Left forelimb (tissue), 1 donor: ENCODE measurements at places on chromosomes 6 and 20.
A peak's percentile ranks its signal among the peaks of the same experiment; 100 is the strongest.

DNA sequence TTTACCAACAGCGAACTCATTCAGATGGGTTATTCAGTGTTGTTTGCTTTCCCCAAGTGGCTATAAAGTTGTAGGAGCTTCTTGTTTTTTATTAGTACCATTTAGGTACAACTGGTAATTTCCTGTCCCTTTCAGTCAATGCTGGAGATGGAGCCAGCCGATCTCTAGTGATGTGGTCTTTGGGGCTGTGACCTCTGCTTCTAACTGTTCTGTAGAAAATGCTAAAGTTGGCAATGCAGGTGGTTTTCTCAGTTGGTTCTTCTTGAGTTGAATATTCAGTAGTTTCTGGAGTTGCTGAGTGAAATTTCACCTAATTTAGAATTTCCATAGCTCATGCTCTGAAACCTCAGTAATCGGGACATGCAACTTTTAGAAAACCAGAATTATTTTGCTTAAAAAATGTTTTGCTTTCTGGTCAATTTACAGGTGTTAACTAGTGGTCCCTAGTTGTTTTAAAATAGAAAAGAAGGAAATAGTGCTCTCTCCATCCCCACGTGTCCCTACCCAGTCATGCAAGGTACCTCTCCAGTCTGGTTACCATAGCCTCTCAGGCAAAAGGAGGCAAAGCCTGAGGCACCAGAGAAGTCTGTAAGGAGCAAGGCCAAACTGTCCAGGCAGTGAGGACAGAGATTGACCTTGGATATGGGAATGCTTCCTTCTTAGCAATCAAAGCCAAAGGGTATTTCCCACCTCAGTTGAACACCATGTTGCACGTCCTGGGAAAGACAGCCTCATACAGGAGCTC is 27.3 kb upstream of the GABRR1 start:
- DNase-seq = no peak

GRCh38 chr6:126195625-126196236 is 144.2 kb upstream of the CENPW start:
- no peak for DNase-seq

GRCh38 chr6:20747991-20748390 is 213.7 kb downstream of the CDKAL1 start:
- DNase-seq = no peak

DNA sequence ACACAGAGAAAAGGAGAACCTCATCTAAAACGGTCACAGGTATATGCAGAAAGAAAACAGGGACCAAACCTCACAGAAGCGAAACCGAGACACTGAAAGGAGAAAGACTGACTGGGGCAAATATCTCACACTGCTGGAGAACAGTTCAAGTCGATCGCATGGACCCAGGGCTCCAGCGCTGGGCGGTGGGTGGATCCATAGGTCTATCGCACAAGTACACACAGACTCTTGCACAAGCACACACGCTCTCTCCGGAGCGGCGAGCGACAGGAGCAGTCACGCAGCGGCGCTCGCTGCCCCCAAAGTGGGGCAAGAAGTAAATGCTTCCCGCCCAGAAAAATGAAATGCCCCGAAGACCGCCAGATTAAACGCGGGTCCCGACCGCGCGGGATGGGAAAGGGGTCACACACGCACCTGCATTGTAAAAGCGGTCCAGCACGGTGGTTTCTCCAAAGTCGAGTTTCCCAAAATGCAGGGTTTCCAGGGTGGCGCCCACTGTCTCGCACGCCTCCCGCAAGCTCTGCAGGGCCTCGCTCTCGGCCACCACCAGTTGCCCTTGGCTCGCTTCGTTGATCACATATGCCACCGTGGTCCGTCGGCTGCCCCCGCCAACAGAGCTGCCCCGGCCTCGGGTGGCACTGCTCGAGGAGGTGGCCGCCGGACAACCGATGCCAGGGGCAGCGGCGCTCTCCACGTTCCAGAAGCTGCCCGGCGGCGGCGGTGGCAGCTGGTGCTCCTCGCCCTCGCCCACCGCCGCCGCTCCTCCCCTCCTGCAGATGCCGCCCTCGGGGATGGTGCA is 782 bp downstream of the MAP3K5 start:
- no peak for DNase-seq

GRCh38 chr20:54029643-54030042 is 40.8 kb downstream of the BCAS1 start:
- DNase-seq = no peak

GRCh38 chr6:30601436-30601814 is 15.6 kb downstream of the PPP1R10 start:
- no peak for DNase-seq

DNA sequence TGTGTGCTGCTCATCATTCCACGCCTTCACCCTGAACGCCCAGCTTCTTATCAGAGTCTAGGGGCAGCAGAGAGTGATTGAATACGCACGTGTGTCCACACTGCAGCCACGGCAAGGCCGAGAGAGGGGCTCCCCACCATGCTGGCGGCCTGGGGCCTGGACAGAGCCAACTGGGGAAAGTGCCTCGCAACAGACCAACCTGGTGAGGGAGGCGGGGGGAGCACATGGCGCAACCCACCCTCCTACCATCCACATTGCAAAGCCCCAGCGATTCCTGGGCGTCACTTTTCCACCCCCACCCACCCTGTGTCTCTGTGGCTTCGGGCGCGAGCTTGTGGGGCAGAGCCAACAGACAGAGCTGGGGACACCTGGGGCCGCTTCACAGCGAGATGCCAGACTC is 66.4 kb upstream of the DUSP22 start:
- DNase-seq = no peak

DNA sequence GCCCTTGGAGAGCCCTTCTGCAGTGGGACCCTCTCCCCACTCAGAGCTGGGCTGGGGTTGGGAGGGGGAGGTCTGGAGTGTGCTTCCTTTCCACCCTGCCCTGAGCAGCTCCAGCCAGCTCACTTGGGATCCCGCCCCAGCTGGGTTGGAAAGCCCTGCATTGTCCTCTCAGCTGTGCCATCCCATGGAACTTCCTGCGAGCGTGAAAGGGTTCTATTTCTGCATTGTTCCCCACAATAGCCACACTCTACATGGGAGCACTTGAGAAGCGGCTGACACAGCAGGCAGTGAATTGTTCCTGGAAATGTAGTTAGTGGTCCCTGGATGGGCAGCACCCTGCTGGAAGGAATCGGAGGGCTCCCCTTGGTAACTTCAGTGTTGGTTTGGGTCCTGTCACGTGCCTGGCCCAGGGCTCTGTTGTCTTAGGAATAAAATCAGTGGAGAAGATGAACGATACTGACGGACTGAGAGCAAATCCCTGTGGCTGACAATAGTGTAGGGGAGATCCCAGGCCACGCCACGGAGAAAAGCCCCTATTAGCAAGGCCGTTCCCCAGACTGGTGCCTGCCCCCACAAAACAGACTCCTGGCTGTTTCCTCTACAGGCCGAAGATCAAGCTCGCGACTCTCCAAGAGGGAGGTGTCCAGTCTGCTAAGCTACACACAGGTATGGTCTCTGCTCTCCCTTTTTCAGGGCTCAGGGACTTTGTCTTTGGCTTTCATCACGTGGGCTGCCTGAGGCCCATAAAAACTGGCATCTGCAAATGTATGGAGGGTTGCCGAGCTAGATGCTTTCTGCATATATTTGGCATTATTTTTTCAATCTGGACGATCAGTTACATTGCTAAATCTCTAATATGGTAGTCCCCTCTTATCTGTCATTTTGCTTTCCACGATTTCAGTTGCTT is 18.8 kb downstream of the DNMT3B start:
- DNase-seq = no peak

- no peak for DNase-seq
Observed at GRCh38 chr6:74320074-74320473, 624.1 kb downstream of the CD109 start.

DNA sequence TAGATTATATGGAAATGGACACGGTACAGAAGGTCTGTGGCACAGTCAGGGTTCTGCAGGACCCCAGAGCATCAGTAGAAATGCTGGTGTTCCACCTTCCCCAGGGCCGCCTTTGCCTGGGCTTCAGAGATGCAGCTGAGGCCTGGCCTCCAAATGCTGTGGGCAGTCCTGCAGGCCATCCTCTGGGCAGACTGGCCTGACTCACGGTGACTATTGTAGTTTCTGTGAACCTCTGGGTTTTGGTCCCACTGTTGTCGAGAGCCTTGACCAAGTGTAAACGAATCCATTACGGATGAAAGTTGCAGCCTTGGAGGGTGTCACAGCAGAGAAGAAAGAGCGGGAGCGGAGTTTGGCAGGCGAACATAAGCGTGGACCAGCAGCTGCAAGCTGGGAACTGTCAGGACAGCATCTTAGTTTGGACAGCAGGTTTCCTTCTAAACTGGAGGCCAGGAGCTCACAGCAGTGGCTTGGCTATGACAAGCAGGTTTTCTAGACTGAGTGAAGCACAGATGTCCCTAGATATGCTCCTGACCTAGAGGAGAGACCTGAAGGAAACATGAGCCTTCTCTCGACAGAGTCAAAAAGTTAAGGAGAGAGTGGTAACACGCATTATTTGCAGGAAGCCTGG is 46.2 kb upstream of the BCLAF1 start:
- DNase-seq = no peak

- no peak for DNase-seq
Observed at GRCh38 chr6:121590916-121591315, 155.5 kb downstream of the GJA1 start.

DNA sequence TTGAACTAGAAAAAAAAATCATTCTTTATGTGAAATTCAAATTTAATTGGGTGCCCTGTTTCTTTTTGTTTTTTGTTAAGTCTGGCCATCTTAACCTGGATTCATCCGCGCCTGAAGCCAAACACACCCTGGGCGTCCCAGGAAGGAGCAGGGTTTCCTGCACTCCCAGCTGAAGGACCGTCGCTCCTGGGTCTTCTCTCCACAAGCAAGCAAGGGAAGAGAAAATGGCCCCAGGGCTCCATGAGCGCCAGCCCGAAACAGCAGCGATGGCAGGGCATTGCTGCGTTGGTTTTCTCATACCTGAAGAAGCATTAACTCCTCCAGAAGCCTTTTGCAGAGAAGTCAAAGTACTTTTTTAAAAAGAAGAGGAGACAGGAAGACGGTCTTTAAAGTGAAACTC is 105.4 kb upstream of the AFDN start:
- no peak for DNase-seq

DNA sequence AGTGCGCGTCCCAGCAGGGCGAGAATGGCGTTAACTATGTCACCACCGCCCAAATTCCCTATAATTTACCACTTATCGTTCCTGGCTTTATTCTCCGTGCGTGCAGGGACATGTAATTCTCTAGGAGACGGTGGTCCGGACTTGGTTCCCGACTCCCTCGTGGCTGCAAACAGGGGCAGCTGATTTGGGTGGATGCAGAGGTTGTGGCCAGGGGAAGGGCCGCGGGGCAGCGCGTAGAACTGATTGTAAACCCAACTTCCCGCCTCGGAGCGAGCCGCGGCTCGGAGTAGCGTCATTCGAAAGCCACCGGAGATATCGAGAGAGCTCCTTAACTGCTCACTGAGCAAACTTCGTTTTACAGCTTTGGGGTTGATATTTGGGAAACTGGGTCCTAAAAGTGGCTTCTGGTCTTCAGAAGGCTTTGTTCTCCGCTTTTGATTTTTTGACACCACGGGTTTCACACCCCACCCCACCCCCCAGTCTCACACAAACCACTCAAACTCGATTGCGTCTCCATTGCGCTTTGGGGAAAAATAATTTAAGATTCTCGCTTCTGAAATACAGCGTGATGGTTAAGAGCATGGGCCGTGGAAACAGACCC is 17.5 kb upstream of the ZSCAN9 start:
- peak; percentile 71 for DNase-seq

DNA sequence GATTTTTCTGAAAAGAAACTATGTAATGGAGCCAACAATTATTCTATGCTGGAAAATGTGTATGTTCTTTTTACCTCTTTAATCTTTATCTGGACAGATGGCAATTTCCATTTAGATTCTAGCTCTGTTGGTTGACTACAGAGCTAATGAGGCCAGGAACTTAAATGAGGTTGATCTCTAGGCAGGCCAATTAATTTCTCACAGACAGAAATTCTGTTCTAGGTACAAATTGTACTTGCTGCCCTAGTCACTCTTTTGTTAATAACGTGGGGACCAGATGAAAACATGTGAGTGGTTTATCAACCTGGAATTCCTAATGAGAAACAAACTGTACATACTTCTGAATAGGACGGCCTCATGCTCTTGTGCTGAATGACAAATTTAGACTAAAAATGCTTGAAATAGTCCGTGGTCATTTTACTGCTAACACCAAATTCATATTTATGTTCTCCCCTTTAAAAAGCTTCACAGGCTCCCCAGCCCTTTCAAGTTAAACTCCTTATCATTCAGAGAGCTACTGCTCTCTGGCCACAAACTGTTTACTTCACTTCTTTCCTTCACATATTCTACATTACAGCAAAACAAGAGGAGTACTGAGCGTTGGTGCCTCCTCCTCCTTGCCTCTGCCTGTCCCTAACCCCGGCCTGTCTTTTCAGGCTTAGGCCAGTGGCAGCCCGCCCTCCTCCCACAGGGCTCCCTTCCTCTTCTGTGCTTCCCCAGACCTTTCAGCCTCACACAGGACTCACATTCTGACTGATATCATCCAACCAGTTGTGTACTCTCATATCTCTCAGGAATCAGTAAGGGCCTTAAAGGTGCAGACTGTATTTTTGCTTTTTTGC is 41.4 kb downstream of the DTNBP1 start:
- DNase-seq = no peak

DNA sequence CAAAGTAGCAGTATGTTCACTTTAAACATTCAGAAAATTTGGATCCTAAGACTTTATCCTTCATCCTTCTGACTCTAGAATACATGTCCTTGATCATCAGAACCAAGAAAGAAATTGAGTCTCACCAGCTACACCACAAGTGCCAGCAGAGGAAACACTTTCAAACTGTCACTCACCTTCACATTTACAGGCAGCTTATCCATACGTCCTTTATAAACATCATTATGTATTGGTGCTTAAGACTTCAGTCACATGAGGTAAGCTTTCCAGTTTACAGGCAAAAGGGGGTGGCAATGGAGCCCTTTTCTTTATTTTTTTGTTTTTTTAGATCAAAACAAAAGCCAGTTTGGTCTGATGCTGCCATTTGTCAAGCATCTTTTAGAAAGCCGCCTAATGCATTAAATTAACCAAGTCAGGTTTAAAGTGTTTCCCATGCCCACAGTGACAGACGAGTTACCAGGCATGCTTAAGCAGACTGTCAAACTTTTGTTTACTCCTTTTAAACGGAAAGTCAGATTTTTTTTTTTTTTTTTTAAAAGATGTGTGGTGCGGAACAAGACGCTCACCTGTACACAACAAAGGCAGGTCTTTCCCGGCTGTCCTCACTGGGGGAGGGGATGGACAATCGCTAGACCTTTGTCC is 952 bp upstream of the BRPF3 start:
- DNase-seq = no peak

- no peak for DNase-seq
Observed at GRCh38 chr6:166173281-166173951, 5.8 kb upstream of the TBXT start.

DNA sequence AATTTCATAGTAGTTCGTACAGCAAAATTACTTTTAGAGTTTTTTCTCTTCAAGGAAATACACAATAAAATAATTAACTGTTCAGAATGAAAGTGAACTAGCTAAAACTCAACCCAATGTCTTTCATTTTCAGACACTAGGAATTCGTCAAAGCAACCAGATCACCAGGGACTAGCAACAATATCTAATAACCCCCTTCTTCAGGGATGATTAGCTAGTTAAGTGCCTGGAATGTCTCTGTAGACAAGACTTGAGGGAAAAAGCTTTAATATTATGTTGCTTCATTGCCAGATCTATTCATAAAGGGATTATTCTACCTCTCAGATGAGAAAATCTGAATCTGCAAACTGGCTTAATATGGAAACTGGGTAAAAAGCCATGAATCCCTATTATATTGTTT is 41.8 kb upstream of the OR14J1 start:
- no peak for DNase-seq

GRCh38 chr6:42777126-42777822 is 4.6 kb upstream of the BICRAL start:
- no peak for DNase-seq

GRCh38 chr20:40763646-40764295 is 74.7 kb upstream of the MAFB start:
- no peak for DNase-seq

- DNase-seq = no peak
Observed at GRCh38 chr20:8400486-8400885, 268.4 kb downstream of the PLCB1 start.
